ENCODE measurements at places on chromosomes 12 and 14. TPM values are rescaled to one million over a fixed set of nuclear protein-coding genes. Genes with fewer than 3 reads are reported as not detected.
A peak's percentile ranks its signal among the peaks of the same experiment; 100 is the strongest.

DNA sequence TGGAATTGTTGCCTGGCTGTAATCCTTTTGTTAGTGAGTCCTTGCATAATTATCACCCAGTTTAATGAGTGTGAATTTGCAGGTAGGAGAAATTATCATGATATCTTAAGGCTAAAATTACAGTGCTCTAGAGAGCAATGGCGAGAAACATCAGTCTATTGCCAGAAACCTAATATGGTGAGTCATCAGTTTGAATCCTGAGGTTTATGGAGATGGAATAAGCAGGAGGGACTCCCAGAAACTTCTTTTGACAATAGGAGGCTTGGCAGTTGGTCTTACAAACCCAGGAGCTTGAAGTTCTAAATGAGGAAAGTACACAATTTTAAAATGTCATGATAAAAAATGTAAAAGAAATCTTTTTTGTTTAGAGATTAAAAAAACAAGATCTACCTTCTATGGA, 31.5 kb upstream of the CRADD start:
- no peak overlapping the region for H3K4me3 ChIP-seq
- H3K27ac ChIP-seq, result no peak overlapping the region
- H3K27me3 ChIP-seq, result no peaks in the 10 kb centered on the region
- DNase-seq, result no peak
- H3K4me1 ChIP-seq, result no peaks in the 10 kb centered on the region
- H3K36me3 ChIP-seq, result no peaks in the 10 kb centered on the region

- no peaks in the 10 kb centered on the region for H3K27me3 ChIP-seq
- H3K4me3 ChIP-seq, result no peak overlapping the region
- no peak for DNase-seq
- H3K27ac ChIP-seq, result no peak overlapping the region
- H3K36me3 ChIP-seq, result no peaks in the 10 kb centered on the region
Measured at GRCh38 chr14:94126800-94127199, 2.6 kb downstream of the IFI27L2 start.

GRCh38 chr12:33892425-33892824, 129.9 kb upstream of the ALG10 start:
- H3K27ac ChIP-seq, result no peak overlapping the region
- no peak overlapping the region for H3K4me3 ChIP-seq

DNA sequence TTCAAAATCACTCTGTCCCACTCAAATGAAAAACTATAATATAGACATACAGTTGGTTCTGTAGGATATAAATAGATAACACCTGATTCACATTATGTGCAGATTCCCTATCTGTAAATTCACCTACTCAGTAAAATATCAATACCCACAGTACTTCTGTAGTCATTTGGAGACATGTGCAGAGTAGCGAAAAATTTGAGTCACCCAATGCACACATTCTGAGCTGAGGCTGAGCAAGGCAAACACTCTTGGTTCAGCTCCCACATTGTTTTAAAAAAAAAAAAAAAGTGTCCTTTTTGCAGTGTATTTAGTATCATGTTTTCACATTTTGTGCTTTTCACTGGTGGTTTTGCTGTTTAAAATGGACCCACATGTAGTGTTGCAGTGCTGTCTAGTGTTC, 27.3 kb upstream of the BBS10 start:
- H3K4me1 ChIP-seq, result no peaks in the 10 kb centered on the region
- H3K27ac ChIP-seq, result no peak overlapping the region
- H3K36me3 ChIP-seq, result no peaks in the 10 kb centered on the region
- H3K27me3 ChIP-seq, result no peaks in the 10 kb centered on the region
- no peak for DNase-seq
- no peak overlapping the region for H3K4me3 ChIP-seq

DNA sequence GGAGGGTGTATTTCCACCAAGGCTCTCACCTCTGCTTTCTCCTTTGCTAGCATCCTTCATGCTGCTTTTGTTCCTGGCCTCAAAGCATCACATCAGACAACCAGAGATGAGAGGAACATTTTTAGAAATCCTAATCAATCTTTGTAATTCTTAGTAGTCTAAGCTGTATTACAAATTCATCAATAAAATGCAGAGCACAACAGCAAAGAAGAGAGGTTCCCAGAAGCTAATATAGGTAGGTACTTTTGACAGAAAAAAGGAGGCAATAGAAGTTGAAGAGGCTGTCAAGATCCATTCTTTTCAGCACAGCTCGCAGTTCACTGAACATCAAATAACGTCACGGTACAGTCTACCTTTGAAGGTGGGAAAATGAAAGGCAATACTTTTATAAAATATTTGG, 265.2 kb upstream of the SYT1 start:
- no peaks in the 10 kb centered on the region for H3K36me3 ChIP-seq
- H3K4me1 ChIP-seq, result no peaks in the 10 kb centered on the region
- no peak for DNase-seq

Gene ACVRL1
- 274 TPM for total RNA-seq

Gene BCAT1
- 35.8 TPM for total RNA-seq

Gene GLS2
- 5.1 TPM for total RNA-seq

GRCh38 chr12:71708658-71709057, 22.8 kb downstream of the TMEM19 start:
- DNase-seq, result no peak
- no peak overlapping the region for H3K4me3 ChIP-seq
- H3K36me3 ChIP-seq, result no peaks in the 10 kb centered on the region
- H3K4me1 ChIP-seq, result no peaks in the 10 kb centered on the region
- H3K27ac ChIP-seq, result no peak overlapping the region

DNA sequence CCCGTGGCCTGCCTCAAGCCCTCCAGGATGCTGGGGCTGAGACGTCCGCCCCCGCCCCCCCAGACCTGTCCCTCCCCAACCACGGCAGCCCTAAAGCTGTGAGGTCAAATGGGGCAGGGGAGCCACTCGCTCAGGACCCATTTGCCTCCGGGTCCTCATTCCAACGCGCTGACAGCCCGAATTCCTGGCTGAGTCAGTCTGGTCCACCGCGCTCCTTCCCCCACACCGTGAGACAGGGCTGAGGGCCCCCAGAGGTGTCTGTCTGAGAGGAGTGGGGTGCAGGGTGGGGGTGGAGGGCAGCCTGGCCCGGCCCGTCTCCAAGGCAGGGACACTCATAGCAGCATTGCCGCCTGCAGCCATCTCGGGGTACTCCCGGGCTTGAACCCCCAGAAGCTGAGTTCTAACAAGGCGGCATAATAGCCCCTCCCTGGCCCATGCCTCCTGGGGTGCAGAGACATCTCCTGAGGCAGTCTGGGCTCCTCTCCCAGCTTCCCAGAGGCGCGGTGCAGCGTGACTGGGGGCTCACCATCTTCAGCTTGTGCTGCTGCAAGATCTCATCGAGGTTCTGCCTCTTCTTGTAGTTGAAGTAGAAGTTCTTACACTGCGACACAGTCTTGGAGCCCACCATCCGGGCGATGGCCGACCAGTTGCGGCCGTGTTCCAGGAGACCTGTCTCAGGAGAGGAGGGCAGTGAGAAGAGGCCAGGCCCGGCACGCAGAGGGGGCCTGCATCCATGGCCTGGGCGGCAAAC, 90.5 kb downstream of the RFLNA start:
- H3K4me3 ChIP-seq, result no peak overlapping the region
- peaks cover 18% of the 10 kb centered on the region for H3K4me1 ChIP-seq
- peak overlapping the region; percentile 13 for H3K27ac ChIP-seq
- no peaks in the 10 kb centered on the region for H3K36me3 ChIP-seq

Gene MORN3
- 0.29 TPM for total RNA-seq

Gene KLRB1
- 1.5 TPM for total RNA-seq

Gene SLC22A17
- 52.1 TPM for total RNA-seq

DNA sequence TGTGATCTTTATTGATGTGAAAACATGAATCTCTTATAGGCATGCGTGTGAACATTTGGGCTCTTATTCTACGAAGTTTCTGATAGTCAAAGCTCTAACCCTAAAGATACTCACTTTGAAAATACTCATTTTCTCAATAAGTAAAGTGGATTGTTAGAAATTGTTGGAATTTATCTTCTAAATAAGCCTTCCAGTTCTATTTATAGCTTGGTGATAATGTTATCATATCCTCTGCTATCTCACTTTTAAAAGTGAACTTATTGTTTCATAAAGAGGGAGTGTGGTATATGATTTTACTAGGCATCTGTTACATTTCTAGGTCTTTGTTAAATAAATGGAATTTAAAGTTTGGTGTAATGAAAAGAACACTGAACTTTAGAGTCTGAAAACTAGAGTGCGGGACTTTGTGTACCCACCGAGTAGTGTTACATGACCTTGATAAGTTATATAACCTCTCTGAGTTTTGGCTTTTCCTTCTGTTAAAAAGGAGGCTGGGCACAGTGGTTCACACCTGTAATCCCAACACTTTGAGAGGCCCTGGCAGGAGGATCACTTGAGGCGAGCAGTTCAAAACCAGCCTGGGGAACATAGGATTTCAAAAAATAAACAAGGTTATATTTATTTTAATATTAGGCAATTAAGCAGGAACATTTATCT, 13.6 kb downstream of the USP15 start:
- H3K36me3 ChIP-seq, result no peaks in the 10 kb centered on the region
- no peak for DNase-seq
- no peaks in the 10 kb centered on the region for H3K4me1 ChIP-seq
- no peak overlapping the region for H3K4me3 ChIP-seq

Gene GALC
- total RNA-seq, result 30.8 TPM

DNA sequence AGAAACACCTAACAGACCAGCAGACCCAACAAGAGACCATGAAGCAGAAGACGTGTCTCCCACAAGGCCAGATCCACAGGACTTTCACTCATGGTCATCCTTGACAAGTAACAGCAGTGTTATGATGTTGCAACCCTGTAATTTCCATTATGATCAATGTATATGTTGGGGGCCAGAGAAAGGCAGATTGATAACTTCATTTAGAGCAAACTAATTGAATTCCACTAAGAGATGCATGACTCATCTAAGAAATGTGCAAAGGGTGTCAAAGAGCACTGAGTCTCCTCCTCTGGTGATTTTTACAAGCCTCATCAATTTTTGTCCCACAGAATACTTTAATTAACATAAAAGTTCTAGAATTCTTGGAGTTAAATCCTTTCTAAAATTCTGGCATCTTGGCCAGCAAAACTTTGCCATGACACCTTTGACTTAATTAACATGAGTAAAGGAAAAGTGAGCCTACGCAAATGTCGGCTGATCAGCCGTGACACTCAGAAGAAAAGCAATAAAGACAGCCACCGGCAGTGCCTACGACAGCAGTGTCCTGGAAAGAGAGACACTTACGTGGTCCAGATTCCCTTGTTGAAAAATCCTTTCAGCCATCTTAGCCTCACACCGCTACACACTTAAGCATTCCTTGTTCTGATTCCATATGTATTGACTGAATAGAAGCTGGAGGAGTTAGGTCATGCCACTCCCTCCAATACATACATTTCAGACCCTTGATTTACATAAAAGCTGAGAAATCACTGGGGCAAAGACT, 370.2 kb upstream of the CCDC196 start:
- no peaks in the 10 kb centered on the region for H3K27me3 ChIP-seq
- H3K27ac ChIP-seq, result no peak overlapping the region
- no peaks in the 10 kb centered on the region for H3K4me1 ChIP-seq
- no peak for DNase-seq
- no peak overlapping the region for H3K4me3 ChIP-seq

Gene IFI27L2
- 92.1 TPM for total RNA-seq

Gene KERA
- total RNA-seq, result 0.33 TPM

Gene GALNT9
- not detected for total RNA-seq

Gene PCED1B
- total RNA-seq, result 6.2 TPM

Gene DAO
- not detected for total RNA-seq

Gene HCAR3
- 4.8 TPM for total RNA-seq

Gene GPR68
- 0.59 TPM for total RNA-seq

DNA sequence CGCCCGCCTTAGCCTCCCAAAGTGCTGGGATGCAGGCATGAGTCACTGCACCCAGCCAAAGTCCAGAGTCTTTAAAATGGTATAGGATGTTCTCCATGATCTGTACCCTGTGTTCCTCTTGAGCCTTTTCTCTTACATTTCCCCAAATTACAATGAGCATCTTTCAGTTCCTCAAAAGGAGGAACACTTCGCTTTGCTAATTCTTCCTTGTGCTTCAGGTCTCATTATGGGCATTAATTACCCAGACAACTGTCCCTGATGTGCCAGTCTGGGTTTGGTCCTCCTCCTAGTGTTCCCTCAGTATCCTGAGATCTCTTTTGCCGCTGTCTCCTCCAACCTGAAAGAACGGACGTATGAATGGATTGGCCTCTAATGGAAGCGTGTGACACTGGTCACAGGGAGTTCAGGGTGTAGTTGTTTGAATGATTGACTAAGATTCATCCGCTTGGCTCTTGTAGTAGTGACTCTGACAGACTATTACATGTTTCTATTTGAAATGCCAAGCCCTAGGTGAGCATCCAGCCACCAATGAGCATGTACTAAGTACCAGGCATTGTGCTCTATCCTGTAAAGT, 8.2 kb downstream of the PRKCH start:
- no peaks in the 10 kb centered on the region for H3K27me3 ChIP-seq
- no peak overlapping the region for H3K27ac ChIP-seq
- H3K36me3 ChIP-seq, result no peaks in the 10 kb centered on the region

DNA sequence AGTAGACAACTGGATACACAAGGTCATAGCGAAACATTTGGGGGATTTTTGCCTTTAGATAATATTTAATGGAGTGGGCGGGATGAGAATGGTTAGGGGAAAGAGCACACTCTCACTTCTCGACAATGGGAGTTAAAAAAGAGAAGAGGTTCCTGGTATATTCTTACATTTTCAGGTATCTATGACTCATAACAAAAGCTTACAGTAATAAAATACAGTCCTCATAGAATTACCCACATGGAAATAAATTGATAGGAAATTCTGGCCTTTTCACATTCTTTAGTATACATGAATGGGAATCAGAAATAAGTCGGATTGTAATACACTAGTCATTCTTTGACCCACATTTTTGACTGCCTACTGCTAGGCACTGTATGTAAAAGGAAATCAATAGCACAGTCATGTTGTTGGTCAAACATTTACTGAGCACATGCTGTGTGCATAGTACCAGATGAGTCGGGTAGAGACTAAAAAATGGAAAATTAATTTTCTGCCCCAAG, 8.2 kb upstream of the CRADD start:
- H3K27ac ChIP-seq, result no peak overlapping the region
- no peak for DNase-seq
- H3K27me3 ChIP-seq, result no peaks in the 10 kb centered on the region
- no peaks in the 10 kb centered on the region for H3K4me1 ChIP-seq
- no peaks in the 10 kb centered on the region for H3K36me3 ChIP-seq

GRCh38 chr14:68924186-68925158, 54.6 kb downstream of the ACTN1 start:
- peak overlapping the region; percentile 73 for H3K27ac ChIP-seq
- H3K36me3 ChIP-seq, result no peaks in the 10 kb centered on the region
- H3K4me1 ChIP-seq, result peaks cover 23% of the 10 kb centered on the region
- H3K4me3 ChIP-seq, result no peak overlapping the region

Gene MDGA2
- total RNA-seq, result not detected

GRCh38 chr12:53070877-53071492, 8.2 kb downstream of the SPRYD3 start:
- H3K36me3 ChIP-seq, result no peaks in the 10 kb centered on the region
- no peaks in the 10 kb centered on the region for H3K27me3 ChIP-seq
- no peak overlapping the region for H3K4me3 ChIP-seq

Data from breast epithelium (tissue), 4 donors.